ENCODE measurements at places on chromosomes 4 and X. TPM values are rescaled to one million over a fixed set of nuclear protein-coding genes. Genes with fewer than 3 reads are reported as not detected.

The AFM gene
- not detected for total RNA-seq

The XPNPEP2 gene
- total RNA-seq = 0.25 TPM

The FGF16 gene
- total RNA-seq = not detected

The DMRTC1 gene
- total RNA-seq = not detected

The ATP2B3 gene
- under 0.01 TPM for total RNA-seq

The RTL9 gene
- 0.11 TPM for total RNA-seq

The STPG2 gene
- total RNA-seq = not detected

The BEX5 gene
- total RNA-seq = 0.33 TPM

The GAGE12G gene
- not detected for total RNA-seq

The RPS6KA3 gene
- total RNA-seq = 86.7 TPM

The PASD1 gene
- not detected for total RNA-seq

The UNC5C gene
- under 0.01 TPM for total RNA-seq

The CLIC2 gene
- 6.2 TPM for total RNA-seq

The JAKMIP1 gene
- total RNA-seq = not detected

The PABPC1L2A gene
- not detected for total RNA-seq
